ENCODE measurements at places on chromosomes 11 and 22. TPM values are rescaled to one million over a fixed set of nuclear protein-coding genes. Genes with fewer than 3 reads are reported as not detected.

- no peak for DNase-seq
These were observed 104.8 kb downstream of the USP35 start for GRCh38 chr11:78293536-78293935.

DNA sequence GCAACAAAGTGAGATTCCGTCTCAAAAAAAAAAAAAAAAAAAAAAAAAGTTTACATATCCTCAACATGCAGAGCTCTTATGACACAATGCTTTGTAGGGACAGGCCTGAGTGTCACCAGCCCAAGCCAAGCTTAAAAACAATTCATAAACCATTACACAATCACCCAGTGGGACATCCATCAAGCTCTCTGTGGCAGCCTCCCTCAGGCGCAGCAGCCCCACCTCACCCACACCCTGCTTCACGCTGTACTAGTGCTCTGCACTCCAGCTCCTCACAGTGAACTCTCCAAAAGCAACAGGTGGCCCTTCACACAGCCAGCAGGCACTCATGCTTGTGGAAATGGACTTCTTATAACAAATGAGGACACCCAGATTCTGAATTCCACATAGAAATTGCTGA, 3.5 kb upstream of the FOXRED2 start:
- DNase-seq = no peak

DNA sequence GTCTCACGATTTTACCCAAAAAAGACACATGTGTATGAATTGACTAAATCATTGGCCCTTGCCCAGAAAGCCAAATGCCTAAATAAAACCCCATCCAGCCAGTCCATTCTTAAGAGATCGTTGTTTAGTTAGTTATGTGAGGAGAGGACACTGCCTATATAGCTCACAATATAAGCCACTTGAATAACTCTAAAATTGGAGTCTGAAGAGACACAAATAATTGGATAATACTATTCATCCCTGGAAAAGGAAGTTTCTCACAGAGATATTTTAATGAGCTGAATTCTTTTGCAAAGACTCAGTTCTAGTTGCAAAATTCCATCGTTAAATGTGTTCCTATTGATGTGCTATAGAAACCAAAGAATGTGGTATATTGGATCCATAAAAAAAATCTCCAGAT, 176.7 kb downstream of the SOX6 start:
- no peak for DNase-seq

- DNase-seq = no peak
These were observed 20.9 kb downstream of the TCP11L1 start for GRCh38 chr11:33060271-33060670.

GRCh38 chr11:6635082-6635932, 16.1 kb upstream of the TPP1 start:
- no peak for DNase-seq

GRCh38 chr11:45899086-45899447, 8.0 kb downstream of the FREY1 start:
- no peak for DNase-seq

DNA sequence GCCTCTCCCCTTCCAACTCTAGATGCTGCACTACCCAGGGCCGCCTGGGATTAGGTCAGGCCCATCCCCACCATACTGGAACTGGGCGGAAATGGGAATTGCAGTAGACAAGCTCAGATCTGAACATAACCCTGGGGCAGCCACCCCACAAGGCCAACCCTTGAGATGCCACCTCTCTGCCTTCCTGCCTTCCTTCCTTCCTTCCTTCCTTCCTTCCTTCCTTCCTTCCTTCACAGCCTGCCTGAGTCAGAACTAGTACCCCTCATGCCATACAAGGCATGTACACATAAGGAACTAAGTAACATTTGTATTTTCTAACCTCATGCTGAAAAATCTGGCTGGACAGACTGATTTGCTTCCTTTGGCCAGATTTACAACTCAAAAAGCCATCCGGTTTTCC, 28.0 kb downstream of the SHISAL1 start:
- DNase-seq = no peak

GRCh38 chr11:68948496-68948895, 32.3 kb downstream of the MRGPRD start:
- DNase-seq = no peak

GRCh38 chr22:39080052-39080762, 3.1 kb downstream of the APOBEC3G start:
- no peak for DNase-seq

DNA sequence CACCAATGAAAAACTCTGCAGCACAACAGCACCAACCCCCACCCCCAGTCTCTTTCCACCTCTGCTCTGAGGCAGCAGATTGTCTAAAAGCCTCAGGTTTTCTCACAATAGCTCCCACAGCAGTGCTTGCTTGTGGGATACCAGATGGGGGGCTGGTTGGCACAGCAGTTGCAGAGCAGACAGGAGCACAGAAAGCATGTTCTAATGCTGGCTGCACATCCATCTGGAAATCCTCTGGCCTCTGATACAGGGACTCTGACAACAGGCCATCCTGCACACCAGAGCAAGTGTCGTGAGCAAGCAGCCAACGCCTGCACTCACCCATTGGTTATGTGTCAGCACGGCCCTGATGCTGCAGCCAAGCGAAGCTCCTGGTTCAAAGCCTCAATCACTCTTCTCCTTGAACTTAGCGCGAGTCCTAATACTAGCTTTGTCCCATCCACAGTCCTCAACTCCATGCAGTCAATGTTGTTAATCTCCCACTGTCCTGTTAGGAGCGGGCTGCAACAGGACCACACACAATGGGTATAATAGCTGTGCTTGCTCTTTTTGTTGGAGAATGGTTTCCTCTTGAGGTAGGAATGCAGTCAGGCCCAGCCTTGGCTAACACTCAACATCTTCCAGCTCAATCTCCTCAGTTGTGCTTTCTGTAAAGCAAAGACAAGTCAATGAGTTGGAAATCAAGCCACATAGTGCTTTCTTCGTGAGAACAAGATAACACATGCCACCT, 30.3 kb downstream of the VSTM5 start:
- no peak for DNase-seq

DNA sequence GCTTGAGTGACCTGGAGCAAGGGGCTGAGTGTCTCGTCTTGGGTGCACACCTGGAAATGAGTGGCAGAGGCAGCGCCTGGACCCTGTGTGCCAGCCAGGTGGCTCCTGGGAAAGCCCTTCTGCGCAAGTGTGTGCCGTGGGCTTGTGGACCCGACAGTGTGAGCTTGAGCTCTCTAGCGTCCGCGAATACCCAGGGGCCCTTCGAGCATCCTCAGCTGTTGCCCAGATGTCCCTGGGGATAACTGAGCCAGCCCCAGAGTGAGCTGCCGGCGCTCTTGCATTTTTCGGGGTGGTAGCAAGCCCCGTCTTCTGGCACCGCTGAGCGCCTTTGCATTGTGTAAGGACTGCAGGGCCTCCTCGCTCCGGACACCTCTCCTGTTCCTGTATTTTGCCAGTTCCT, 399.2 kb downstream of the TBC1D22A start:
- no peak for DNase-seq

DNA sequence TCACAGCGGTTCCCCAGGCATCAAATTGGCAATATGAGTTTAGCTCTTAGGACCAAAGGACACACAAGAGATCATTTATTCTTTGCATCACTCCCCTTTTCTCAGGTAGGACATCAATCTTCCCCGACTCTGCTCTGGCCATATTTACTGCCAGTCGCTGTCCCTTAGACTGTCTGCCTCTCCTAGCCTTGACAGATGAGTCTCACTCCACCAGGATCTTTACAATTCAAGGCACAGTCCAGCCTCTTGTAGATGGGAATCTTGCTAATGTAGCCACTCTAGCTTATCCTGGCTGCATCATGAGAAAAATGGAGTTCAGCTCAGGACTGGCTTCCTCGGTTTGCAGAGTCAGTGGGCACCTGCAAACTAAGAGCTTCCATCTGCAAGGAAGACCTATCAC, 915.2 kb downstream of the NTM start:
- no peak for DNase-seq

DNA sequence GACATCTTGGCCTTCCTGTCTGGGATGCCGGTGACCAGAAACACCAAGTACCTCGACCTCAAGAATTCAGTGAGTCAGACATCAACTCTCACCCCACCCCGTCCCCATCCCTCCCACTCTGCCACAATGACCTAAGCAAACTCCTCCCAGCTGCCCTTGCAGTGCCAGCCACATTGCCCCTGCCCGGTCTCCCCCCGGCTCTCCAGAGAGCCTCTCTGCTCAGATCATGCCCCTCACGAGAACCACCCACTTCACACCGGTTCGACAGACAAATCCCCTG, 23.6 kb upstream of the MYRF start:
- DNase-seq = no peak

- DNase-seq = peak; percentile 39
These were observed 15.8 kb downstream of the BLID start for GRCh38 chr11:122100037-122100755.

DNA sequence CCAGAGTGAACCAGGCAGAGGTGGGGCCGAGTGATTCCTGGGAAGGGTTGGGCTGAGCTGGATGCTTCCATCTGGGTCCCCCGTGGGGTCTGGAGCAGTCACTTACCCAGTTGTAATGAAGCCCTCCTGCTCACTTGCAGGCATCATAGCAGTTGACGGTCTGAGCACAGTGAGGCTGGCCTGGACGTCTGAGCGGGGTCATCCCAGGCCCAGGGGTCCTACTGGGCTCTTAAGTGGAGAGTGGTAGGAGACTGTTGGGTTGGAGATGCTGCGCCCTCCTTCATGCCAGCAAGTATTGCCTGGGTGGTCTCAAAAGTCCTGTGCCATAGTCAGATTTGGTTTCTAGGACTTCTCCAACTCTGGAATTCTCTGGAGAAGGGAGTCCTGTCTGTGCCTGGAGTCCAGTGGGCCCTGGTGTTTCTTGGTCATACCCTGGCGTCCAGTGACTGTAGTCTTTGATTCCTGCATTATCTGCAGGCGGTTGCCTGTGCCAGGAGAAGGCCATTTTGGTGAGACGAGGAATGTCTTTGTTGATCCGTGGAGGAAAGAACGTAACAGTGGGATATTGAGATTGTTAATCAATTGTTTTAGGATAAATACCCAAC, 82.3 kb downstream of the TBC1D22A start:
- no peak for DNase-seq

DNA sequence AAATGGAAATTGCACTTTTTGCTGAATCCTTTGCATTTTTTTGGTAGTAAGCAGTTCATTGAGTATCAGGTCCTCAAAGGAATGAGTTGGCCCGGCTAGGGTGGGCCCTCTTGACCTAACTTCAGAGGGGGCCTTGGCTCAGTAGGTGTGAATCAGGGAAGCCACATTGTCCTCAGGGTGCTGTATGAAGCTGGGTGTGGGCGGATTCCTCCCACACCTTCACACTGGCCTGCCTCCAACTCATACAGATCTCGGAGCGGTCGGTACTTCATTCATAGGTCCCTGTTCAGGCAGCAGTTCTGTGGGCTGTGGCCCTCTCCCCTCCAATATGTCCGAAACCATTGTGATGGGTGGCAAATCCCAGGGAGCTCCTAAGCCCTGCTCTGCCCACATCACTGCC, 47.4 kb upstream of the OR4B1 start:
- no peak for DNase-seq

DNA sequence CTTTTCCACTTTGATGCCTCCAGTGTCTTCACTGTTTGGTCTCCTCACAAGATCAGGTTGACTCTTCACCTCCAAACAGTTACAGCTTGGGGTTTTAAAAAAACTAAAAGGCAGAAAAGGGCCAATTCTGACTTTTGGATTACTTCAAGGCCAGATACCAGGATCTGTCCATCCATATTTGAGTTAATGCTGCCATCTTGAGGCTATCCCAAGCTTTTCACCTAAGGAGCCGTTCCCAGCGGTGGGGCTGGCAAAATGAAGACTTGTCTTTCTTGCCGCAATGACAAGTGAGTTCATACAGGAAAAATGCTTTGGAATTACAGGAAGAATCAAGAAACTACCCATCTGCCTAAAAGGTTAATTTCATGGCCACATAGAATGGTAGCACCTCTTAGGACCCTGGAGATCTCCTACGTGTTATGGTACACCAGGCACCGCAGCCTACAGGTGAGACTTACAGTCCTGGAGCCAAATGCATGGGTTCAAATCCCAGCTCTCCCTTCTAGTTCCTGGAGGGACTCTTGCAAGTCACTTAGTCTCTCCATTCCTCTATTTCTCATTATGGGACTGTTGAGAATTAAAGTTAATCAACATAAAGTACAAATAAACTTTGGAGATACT, 6.0 kb upstream of the OR5B21 start:
- DNase-seq = no peak

- no peak for DNase-seq
These were observed 13.1 kb upstream of the TCF20 start for GRCh38 chr22:42283278-42284201.

GRCh38 chr11:57597916-57598830, 688 bp downstream of the SERPING1 start:
- DNase-seq = peak; percentile 45

DNA sequence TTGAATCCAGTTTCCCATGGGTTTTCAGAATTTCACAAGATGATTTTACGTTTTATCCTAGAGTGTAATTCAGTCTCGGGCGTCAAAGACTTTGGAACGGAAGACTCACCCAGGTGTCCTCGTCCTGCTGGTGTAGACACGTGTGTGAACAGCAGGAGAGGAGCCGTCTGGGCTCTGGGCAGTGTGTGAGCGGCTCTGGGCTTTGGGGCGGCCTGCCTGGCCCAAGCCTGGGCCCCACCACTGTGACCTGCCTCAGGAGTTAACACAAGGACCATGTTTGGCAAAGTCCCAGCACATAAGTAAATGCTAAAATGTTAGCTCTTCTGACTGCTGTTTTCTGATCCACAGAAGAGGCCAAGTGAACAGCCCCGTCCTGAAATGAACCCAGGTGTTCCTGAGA, 1093.3 kb downstream of the BRD1 start:
- no peak for DNase-seq

- DNase-seq = no peak
These were observed 14.5 kb upstream of the PEX26 start for GRCh38 chr22:18063306-18063705.

DNA sequence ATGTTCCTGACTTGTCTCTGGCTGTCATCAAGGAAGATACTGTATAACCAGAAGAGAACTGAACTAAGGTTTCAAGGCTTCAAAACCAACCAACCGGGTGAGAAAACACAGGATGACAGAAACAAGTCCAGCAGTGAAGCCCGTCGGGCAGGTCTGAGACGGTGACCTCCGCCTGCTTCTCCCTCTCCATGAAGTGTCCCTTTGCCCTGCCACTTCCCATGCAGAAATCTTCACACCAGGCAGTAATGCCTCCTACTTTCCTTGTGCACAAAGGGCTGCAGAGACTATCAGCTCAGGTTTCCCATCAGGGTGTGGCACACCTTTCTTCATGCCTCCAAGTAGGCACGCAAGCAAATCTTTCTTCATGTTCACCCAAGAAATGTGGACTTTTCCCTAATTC, 24.2 kb downstream of the PRDM10 start:
- DNase-seq = no peak

GRCh38 chr11:132101881-132102280, 731.5 kb downstream of the NTM start:
- DNase-seq = no peak

GRCh38 chr22:32714458-32715430, 86.8 kb upstream of the TIMP3 start:
- DNase-seq = no peak

- no peak for DNase-seq
These were observed 1.1 kb downstream of the PANX1 start for GRCh38 chr11:94129512-94130297.

CCDC15 gene
- 2.8 TPM for total RNA-seq

OR51E2 gene
- total RNA-seq = 0.11 TPM

HYLS1 gene
- total RNA-seq = 5.4 TPM

P2RY6 gene
- 0.51 TPM for total RNA-seq

RBMXL2 gene
- total RNA-seq = 0.16 TPM

ADM gene
- total RNA-seq = 12.8 TPM

CDC45 gene
- 12.5 TPM for total RNA-seq

CEP126 gene
- total RNA-seq = 3.2 TPM

BCO2 gene
- total RNA-seq = 38.2 TPM

GUCD1 gene
- 83.6 TPM for total RNA-seq

TSGA10IP gene
- not detected for total RNA-seq

MMP8 gene
- not detected for total RNA-seq

HEPN1 gene
- total RNA-seq = not detected
